ENCODE measurements at places on chromosomes 6 and 20.

DNA sequence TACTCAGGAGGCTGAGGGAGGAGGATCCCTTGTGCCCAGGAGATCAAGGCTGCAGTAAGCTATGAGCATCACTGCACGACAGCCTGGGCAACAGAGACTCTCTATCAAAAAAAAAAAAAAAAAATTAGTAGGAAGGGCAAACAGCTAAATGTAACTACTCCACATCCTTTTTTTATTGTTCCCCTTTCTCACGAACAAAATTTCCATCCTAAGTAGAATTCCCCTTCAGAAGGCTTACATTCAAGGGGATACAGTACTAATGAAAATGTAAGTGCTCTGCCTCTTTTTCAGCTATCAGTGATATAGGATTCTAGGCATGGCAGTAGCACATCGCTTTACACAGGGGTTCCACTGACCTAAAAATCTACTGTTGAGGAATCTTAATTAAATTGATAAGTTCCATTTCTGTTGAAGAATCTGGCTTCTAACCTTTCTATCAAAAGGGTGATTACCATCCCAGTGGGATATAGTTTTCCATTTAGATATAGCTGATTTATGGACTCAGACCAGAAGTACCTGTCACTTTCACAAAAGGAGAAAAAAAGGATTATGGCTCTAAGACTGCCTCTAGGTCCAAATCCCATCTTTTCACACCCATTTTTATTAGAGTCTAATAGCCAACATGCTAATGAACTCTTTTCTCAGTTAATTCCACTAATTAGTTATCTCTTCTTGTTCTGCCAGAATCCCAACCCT is 2.6 kb downstream of the B4GALT5 start:
- DNase-seq: no peak

- no peak for DNase-seq
Measured at GRCh38 chr6:110514818-110515217, 38.4 kb upstream of the SLC22A16 start.

GRCh38 chr20:63321148-63321831 is 28.3 kb downstream of the COL20A1 start:
- DNase-seq: no peak

DNA sequence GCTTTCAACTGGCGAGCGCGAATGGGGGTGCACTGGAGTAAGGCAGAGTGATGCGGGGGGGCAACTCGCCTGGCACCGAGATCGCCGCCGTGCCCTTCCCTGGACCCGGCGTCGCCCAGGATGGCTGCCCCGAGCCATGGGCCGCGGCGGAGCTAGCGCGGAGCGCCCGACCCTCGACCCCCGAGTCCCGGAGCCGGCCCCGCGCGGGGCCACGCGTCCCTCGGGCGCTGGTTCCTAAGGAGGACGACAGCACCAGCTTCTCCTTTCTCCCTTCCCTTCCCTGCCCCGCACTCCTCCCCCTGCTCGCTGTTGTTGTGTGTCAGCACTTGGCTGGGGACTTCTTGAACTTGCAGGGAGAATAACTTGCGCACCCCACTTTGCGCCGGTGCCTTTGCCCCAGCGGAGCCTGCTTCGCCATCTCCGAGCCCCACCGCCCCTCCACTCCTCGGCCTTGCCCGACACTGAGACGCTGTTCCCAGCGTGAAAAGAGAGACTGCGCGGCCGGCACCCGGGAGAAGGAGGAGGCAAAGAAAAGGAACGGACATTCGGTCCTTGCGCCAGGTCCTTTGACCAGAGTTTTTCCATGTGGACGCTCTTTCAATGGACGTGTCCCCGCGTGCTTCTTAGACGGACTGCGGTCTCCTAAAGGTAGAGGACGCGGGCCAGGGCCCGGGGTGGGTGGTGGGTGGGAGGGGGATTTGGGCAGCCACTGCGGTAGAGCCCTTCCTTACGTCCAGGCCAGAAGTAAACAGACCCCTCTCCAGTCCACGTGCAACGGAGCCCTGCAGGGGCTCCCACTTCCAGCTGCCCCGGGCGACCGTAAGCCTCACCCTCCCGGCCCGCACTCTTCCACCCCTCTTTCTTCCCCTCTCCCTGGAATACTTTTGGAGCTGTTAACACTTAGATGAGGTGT is 998 bp downstream of the BMP2 start:
- DNase-seq: no peak

DNA sequence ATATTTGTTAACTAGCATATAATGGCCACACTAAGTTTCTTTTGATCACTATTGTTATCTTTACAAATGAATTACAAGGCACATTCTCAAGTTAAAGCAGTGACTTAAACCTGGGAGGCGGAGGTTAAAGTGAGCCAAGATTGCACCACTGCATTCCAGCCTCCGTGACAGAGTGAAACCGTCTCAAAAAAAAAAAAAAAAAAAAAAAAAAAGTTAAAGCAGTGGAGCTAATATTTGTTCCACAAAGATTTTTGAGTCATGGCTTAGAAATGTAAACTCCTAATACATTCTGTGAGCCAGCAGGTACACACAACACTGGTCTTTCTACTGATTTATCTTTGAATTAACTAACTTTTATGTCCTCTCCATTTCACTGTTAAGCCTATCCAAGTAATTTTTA is 221.7 kb upstream of the HTR1E start:
- no peak for DNase-seq

DNA sequence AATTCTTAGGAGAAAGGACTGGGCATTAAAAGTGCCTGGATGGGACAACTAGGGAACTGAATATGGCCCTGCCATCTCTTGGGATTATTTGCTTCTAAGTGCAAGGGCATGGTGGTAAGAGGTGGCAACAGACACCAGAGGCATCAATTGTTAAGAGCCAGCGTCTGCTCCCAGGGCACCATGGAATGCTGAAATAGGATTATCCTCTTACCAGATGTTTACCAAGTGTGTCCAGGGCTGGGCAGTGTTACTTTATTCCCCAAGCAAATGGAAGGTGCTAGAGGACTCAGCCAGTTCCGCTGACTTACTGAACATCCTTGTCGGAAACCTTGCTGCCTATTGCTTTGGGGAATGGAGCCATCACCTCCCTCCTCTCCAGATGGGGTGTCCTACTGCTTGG is 273.6 kb upstream of the SUPT3H start:
- DNase-seq: no peak

GRCh38 chr6:134758621-134759020 is 191.3 kb downstream of the ALDH8A1 start:
- DNase-seq: no peak

DNA sequence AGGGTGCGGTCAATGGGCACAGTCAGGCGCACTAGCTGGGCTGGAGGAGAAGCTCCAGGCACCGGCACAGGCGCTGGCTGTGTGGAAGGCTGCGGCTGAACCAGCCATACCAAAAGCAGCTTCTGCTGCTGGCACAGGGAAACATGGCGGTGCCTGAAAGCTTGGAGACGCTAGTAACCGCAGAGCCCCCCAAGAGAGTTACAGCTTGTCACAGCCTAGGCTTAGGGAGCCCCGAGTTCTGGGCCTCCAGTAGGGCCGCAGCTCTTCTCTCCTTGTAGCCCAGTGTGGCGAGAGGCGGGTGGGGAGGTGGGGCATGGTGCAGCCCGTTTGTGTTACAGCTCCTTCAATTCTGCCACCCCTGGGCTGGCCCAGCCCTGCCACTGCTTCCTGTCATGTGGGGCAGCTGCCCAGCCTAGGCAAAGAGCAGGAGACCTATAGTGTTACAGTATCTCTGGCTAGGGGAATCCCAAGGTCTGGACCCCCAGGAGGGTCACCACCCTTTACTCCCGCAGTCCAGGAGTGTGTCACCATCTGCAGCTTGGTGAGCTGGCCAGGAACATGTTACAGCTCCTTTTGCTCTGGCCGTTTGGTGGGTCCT is 58.6 kb upstream of the MANEA start:
- no peak for DNase-seq

- DNase-seq: no peak
Measured at GRCh38 chr6:48859562-48860123, 603.4 kb downstream of the MMUT start.

DNA sequence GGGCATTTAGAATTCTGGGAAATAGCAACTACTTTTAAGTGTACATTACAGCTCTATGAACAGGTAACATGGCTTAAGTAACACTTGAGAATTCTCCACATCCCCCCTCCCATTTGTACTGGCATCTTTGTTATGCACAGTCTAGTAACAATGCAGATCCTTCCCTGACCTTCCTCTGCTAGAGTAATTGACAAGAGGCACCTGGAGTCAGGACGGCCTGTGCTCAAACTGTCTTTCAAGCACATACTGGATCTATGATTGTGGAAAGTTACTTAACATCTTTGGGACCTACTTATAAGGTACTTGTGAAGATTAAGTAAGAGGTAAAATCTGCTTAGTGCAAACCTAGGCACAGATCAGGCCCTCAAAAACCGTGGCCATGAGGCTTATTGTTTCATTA is 21.9 kb upstream of the GSTA3 start:
- no peak for DNase-seq

DNA sequence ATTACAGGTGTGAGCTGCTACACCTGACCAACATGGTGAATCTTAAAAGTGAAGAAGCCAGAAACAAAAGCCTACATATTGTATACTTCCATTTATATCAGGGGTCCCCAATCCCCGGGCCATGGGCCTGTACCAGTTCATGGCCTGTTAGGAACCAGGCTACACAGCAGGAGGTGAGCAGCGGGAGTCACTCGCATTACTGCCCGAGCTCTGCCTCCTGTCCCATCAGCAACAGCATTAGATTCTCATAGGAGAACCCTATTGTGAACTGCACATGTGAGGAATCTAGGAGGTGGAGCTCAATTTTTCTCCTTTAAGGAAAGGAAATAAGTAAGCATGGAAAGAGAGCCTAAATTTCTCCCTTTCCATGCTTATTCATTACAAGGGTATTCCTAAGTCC is 21.7 kb downstream of the CSNK2A1 start:
- DNase-seq: no peak

DNA sequence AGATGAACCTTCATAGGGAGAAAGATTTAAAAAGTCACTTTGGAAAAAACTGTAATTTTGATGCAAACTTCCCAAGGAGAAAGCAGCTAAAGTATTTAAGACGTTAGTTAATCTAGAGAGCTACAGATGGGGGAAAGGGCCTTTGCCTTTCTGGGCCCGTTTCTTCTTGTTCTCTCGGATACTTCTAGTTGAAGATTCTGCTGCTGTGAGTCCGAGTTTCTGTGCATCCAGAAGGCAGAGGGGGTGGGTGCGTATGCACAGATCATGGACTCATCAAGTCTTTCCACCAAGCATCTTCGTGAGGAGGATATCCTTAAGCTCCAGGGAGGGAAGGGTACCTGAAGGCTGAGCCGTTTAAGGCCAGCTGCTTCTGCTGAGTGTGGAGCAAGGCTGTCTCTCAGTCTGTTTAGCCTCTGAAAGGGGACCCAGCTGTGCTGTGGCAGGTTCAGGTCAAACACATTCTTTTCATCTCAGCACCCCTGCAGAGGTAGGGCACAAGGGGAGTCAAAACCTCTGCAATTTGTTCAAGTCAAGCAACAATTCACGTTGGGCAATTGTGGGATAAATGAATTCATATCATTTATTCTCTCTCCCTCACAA is 4.3 kb downstream of the LAMP5 start:
- no peak for DNase-seq

DNA sequence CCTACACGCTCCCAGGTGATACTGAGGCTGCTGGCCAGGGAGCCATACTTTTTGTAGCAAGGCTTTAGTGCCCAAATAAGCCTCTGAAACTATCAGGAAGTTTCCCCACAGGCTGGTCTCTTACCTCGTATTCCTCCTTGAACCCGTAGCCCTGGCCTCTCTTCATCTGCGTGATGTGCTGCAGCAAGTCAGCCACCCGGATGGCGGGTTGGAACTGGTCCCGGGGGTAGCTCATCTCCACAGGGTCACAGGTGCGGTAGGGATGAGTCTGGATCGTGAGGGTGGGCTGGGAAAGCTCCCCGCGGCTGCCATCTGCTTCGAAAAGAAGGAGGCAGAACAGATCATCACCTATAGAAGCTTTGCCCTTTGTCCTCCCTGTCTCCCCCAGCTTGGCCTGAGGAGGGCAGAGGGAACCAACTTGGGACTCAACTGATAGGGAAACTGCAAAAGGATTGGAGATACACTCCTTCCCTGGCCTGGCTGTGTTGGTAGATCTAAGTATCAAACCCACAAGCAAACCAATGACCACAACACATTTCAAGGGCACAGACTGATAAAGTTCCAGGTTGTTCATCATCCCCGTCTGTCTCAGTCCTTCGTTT is 543.2 kb upstream of the CHD6 start:
- no peak for DNase-seq

DNA sequence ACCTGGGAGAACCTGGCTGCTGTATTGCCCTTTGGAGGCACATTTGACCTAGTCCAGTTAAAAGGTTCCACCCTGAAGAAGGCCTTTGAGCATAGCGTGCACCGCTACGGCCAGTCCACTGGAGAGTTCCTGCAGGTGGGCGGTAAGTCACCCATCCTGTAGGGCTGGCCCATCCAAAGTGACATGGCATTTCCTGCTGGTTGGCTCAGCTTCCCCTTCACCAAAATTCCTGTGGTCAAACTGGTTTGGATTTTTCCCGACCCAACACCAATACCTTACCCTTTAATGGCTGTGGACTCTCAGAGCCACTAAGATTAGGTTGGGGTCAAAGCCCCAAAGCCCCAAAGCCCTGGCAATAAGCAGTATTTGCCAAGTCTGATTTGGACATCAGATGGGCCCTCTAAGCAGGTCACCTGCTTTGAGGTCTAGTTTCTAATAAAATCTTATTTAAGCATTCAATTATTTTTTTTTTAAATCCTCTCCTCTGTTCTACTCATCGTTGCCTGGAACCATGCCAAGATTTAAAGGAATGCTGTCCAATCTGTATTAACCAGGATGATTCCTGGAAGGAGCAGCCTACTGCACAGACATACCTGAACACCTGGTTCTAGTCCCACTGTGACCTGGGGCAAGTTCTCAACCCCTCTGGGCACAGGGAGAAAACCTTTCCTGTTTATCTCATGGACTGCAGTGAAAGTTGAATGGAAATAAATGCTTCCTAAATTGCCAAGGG is 40.8 kb downstream of the NT5E start:
- no peak for DNase-seq

DNA sequence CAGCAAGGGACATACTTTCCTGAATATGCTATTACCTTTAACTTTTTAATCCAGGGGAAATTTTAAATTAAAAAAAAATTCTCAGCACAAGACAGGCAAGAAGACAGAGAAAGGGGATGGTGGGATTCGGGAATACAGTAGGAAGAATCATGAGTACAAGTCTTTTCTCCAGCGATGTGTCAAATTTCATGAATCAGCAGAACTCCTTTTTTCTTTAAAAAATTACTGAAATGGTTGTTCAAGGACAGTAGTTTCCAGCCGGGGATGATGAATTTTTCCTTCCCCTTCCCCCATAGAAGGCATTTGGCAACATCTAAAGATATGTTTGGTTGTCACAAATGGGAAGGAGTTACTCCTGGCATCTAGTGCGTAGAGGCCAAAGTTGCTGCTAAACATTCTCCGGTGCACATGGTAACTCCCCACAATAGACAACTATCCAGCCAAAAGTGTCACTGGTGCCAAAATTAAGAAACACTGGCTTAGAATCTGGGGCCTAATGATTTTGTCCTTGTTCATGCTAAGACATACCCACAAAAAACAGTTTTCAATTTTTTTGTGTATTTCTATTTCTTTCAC is 450.2 kb downstream of the CBLN4 start:
- DNase-seq: no peak

Data from stimulated activated CD8-positive, alpha-beta memory T cell treated with anti-CD3 and anti-CD28 coated beads, Interleukin-2, amount 100 ng/mL, for 1 hour (primary cell).